ENCODE measurements at places on chromosomes 7 and 10.

DNA sequence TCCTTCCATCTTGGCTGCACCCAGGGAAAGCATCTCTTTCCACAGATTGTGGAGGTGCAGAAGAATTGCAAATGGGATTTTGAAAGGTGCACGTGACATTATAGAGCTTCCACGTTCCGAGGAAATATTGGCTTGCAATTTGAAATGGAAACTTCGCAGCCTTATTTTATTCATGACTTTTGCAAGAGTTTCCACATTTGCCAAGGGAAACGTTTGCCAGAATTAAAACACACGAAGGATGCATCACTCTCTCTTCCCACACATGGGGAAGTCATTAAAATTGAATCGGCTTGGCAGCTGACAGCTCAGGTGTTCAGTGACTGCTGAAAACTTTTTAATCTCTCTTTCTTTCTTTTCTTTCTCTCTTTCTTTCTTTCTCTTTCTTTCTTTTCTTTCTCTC, 475.4 kb upstream of the IGFBP3 start:
- no peak for DNase-seq

DNA sequence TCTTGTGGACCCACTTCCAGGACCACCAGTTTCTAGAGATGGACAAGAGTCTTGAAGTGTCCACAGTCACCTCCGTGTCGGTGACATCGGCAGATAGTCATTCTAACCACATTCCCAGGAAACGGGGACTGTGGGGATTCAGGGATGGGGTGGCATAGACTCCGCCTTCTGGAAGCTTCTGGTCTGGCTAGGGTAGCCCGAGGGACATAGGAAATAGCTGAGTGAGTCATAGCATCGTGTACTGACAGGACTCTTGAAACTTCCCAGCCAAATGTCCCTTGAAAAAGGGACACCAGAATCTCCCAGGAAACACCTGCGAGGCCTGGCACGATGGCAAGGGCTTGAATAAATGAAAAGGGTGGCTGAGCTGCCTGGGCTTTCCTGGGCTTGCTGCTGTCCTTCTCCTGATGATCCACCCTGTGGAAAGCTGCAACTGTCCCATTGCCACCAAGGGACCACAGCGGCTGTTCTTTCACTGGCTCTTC, 84.1 kb upstream of the LRRC4 start:
- no peak for DNase-seq

- no peak for DNase-seq
These were observed 59.4 kb downstream of the CUZD1 start for GRCh38 chr10:122786269-122786668.

DNA sequence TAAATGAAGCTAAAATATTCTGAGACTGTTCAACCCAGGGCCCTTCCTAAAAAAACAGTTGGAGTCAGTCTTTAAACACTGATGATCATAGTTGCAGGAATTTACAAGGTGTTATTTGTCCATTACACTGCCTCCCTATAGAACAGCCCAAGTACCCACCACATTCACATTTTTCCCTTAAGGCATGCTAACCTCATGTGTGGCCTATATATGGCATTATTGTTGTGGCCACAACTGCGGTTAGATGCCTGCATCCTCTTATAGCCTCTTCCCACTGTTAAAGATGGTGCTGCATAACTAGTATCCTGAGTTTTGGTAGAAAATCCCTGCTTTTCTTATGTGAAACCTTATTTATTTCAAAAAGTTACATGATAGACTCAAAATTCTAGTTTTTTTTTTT, 287.9 kb upstream of the SEMA3A start:
- DNase-seq: no peak

DNA sequence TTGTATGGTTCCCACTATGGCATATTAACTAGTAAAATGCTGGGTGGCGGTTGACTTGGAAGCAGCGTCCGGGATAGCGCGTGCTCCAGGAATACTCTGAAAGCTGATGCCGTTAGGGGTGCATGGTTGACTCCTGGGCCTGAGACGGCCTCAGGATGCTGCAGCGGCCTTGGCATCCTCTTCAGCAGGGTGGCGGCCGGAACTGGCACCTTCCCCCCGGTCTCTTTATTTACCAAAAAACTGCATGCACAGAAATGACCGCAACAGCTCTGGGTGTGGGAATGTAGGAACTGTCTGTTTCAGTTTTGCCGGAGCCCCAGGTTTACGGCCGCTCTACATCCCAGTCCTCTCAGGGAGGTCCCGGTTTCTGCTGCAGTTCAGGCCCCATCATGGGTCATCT, 28.8 kb downstream of the PFKP start:
- DNase-seq: no peak

GRCh38 chr7:132709971-132710567, 133.8 kb upstream of the PLXNA4 start:
- no peak for DNase-seq

- DNase-seq: no peak
These were observed 11.1 kb upstream of the ENO4 start for GRCh38 chr10:116838143-116838725.

GRCh38 chr7:144720149-144720548, 115.7 kb downstream of the TPK1 start:
- no peak for DNase-seq

GRCh38 chr7:150417863-150418262, 32.6 kb upstream of the GIMAP8 start:
- no peak for DNase-seq

GRCh38 chr7:108225531-108226181, 95.5 kb upstream of the LAMB4 start:
- DNase-seq: no peak

DNA sequence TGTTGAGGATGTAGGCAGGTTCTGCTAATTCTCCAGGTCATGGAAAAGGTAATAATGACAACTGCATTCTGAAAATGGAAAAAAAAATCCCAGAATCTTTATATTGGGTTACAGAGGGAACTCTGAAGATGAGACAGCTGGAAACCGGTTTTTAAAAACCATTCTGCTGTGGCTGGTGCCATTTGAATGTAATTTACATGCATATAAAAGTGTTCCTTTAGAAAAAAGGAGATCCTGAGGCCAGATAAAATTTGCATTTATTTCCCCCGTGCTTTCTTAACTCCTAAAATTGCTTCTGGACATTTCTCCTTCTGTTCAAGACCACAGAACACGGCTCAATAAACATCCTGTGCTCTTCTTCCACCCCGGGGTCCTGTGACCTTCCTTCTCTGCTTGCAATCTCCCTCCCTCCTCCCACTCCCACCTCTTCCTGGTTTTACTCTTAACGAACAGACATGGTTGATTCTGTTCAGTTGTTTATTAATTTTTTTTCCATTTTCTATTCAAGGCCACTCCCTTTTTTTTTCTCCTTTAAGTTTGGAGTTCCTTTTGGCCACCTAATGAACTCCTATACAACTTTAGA, 41.6 kb downstream of the SH2D4B start:
- DNase-seq: no peak

DNA sequence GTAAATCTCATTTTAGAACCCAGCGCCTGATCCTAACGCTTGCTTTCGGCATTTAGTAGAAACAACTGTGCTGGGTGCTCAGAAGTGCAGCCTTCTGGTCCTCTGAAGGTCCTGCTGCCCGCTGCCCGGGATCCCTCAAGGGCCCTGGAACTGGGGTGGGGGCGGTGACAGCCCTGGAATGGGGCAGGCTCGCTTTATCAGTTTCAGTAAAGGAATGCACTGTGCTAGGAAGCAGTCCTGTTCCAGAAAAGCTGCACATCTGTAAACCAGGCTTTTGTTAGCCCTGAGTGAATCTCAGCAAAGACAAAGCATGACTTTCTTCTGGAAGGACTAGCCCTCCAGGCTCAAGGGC, 254.6 kb downstream of the TNS3 start:
- no peak for DNase-seq

- no peak for DNase-seq
These were observed 39.2 kb upstream of the MKLN1 start for GRCh38 chr7:131288450-131288849.

DNA sequence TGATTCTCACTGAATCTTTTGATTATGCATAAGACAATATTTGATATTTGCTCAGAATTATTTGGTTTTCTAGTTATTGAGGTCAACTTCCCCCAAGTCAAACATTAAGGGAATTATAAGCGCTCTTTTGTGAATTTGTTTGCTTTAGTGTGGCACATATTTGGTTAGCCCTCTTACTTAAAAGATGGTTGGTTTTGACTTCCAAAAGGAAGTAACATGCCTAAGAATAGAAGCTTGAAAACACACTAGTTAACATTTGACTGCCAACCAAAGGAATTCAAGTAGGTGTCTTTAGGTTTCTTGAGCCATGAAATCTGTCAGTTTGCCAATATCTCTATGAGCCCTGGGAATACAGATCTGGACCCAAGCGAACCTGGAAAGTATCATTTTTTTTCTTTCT, 24.9 kb downstream of the STEAP4 start:
- no peak for DNase-seq

DNA sequence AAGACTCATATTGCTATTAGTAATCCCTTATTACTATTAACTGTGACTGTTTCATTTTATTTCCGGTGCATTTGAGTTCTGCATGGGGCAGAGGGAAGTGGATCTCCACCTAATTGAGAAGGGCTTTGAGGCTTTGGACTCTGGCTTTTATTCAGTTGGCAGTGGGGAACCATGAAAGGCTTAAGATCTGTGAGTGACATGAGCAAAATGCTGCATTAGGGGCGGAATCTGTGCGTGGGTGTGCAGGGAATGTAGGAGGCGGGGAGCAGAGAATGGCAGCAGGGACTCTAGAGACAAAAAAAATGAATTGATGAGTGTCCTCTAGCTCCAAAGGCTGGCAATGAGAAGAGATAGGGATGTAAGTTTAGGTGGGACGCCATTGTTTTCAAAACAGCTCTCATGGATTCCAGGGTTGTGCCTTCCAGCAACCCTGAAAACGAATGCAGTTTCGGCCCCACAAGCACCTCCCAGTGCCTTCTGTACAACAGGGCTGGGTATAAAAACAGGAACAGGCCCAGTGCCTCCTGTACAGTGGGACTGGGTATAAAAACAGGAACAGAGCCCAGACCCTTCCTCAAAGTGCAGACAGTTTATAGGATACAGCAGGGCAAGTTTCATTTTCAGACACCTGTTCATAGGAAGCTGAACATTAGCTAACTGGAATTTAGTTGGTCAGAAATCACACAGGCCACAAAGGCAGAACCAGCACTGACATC, 663.3 kb upstream of the FOXK1 start:
- DNase-seq: no peak

- DNase-seq: no peak
These were observed 360 bp upstream of the OPN4 start for GRCh38 chr10:86653987-86654386.

- no peak for DNase-seq
These were observed 328.6 kb upstream of the SHH start for GRCh38 chr7:156140896-156141295.

GRCh38 chr7:95871075-95871848, 98.9 kb downstream of the DYNC1I1 start:
- DNase-seq: no peak

- DNase-seq: no peak
These were observed 128.0 kb downstream of the NRCAM start for GRCh38 chr7:108328174-108328651.

- DNase-seq: no peak
These were observed 8.4 kb downstream of the PROSER2 start for GRCh38 chr10:11831520-11831951.

GRCh38 chr7:53121374-53121773, 85.9 kb downstream of the POM121L12 start:
- no peak for DNase-seq

Measured in central memory CD4-positive, alpha-beta T cell (primary cell).